ENCODE measurements at places on chromosomes 11 and 22.

DNA sequence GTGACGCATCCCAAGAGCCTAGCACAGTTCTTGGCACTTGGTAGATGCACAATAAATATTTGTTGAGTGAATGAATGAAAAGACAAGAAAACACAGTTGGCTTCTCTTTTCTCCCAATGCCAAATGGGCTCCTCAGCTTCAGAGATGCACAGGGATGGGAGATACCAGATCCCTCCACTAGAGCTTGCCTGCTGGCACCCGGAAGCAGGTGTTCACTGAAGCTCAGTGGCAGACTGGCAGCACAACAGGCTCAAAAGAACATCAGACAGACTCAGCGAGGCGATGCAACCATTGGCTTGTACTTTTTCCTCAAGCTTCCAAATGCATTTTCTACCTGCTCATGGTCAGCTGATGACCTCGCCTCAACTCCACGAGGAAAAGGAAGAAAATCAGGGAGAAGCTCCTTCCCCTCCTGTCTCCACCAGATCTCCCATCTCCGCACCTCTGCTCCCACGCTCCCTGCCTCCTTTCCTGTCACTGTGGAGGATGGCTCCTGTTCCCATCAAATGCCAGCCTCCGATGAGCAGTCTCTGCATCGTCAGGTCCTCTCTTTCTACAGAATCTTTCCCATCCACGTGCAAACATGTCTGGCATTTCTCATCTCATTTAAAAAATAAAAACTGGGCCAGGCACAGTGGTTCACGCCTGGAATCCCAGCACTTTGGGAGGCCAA is 5.8 kb downstream of the RAPSN start:
- no peak for DNase-seq

DNA sequence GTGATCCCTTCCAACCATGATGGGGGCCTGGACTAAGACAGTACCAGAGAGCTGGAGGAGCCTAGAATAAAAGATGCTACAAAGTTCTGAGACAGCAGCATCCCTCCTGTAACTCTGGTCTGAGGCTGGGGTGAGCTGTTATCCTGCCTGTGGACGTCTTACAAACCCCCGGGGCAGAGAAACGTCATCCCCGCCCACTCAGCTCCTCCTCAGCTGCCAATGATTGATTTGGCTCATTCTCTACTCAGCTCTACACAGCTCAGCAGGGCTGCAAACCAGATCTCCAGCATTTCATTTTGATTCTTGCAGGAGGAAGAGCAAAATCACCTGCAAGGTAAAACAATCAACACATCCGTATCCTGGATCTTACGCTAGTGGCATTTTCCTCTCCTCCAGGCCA is 55.5 kb downstream of the CSNK2A3 start:
- DNase-seq: no peak

DNA sequence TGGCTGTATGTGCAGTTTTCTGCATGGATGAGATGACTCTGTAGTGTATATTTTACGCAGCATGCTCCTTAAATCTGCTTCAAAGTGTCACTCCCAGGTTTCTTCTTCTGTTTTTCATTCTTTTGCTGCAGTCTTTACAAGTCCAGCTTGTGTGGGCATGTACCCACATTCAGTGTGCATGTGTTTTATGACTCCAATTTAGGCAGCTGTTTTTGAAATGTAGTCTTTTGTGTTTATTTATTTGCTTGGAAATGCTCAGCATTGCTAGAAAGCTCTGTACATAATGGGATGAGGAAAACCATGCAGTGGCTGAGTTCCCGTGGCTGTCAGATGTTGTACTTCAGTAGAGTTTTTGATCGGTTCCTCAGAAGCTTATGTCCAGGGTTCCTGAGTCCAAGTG is 138.5 kb downstream of the ARHGAP42 start:
- DNase-seq: no peak

GRCh38 chr11:121420398-121420797 is 31.7 kb upstream of the SORL1 start:
- DNase-seq: no peak

- peak; percentile 95 for DNase-seq
Measured at GRCh38 chr22:22111267-22111751, 128.7 kb upstream of the TOP3B start.

DNA sequence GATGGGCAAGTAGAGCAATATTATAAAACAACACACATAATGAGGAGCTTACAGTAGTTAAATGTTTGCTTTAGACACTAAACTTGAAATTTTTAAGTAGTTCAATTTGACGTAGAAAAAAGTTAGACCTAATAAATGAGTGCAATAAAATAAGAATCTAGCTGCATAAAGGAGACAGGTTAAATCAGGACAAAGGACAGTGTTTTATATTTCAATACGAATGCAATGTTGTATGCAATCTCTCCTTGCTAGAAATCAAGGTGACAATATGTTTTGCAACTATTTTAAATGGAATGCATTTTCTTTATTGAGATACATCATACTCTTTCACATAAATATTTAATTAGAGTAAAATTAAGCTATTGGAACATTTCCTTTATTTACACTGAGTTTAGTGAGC is 267.9 kb downstream of the CASP12 start:
- no peak for DNase-seq

DNA sequence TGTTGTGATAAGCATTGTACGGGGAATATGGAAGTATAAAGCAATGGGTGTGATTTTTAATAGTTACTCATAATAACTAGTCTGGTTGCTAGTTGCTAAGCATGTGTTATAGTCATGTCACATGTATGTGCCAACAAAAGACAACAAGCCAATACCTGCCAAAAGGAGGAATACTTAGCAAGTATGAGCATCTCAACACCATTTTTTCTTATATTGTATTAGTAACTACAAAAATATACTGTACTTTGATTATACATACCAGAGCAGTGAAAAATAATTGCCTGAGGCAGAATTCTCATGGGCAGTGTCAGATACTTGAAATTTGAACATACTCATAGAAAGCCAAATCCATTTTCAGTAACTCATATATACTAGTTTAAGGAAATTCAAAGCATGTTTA is 62.4 kb upstream of the ALKBH3 start:
- DNase-seq: peak; percentile 91

DNA sequence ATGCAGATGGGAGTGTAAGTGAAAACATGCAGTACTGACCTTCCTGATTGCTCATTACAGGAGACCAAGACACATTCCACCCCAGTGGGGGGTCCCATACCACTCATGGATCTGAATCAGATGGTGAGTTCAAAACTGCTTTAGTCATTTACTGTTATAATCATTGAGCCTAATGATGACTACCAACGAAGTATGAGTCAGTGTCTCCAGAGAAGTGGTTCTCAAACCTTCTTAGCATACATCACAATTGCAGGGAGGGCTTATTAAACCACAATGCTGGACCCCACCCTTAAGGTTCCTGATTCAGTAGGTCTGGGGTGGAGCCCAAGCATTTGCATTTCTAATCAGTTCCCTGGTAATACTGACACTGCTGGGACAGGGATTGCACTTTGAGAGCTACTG is 75.8 kb downstream of the CD44 start:
- DNase-seq: peak; percentile 82

GRCh38 chr11:60985501-60985900 is 14.0 kb downstream of the CD6 start:
- DNase-seq: no peak

GRCh38 chr11:69251639-69252489 is 42.1 kb upstream of the MYEOV start:
- DNase-seq: no peak

DNA sequence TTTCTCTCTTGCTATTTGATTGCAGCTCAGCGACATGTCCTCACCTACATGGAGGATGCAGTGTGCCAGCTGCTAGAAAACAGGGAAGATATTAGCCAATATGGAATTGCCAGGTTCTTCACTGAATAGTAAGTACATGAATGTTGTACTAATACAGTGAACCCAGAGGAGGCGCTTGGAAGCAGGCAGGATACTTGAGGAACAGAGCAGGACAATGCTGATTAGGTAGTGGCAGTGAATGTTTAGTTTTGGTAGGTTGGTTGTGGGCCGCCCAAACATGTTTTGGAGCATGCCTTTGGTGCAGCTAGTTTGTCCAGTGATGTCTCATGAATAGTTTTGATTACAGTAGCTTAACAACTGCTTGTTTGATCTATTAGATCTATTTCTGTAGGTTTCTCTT is 50.6 kb downstream of the CSTPP1 start:
- DNase-seq: peak; percentile 46

DNA sequence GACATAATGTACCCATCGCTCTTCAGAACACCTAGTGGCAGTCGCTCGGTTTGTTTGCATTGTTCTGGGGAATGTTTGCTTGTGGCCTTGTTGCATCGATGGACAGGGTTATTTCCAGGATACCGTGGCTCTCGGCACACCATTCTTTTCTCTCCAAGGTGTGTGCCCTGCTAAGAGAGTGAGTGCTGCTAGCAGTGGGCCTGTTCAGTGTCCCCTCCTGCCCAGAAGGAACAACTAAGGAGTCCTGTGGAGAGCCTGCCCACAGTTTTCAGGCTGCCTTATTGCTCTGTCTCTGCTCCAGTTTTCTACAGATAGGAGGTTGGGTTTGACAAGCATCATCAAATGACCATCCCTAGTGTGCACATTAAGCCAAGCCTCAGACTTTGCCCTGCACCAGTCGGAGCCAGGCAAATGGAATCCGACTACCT is 1.4 kb downstream of the CRY2 start:
- DNase-seq: no peak

Measured in epithelial cell of prostate (primary cell).